Cardiac muscle cell (in vitro differentiated cells and primary cell): ENCODE measurements at places on chromosomes 11 and 22. TPM values are rescaled to one million over a fixed set of nuclear protein-coding genes. Genes with fewer than 3 reads are reported as not detected.

Gene ART5
- 44.9 and 49.9 TPM in 2 replicates for total RNA-seq

DNA sequence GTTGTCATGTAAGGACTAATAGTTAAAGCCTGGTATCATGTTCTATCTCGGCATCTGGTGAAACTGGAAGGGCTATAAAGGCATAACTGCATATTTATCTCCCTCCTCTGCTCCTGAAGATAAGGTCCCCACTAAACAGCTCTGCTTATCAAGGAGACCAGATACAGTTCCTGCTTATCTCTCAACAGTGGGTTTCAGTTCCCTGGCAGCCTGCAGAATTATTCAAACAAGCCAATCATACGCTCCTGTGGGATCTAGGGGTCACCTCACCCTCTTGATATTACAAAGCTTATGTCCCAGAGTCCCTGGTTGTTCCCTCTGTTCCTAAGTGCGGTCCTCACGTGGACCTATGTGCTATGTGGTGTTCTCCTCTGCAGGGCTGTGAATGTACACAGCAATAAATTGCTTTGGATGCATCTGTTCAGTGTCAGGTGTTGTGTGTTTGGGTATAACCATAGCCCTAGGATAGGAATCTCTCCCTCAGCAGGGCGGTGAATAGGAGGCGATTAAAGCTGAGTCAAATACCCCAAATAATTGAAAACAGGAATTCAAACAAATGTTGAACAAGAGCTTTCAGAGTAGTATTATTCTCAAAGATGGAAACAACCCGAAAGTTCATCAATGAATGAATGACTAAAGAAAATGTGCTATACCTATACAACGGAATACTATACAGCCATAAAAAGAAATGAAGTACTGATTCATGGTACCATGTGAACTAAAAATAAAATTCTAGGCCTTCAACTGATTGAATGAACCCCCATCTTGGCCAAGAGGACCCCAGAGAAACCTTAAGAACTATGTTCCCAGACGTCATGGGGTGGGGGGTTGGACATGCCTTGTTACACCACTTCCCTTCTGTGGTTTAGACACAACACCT is 3.1 kb upstream of the OOSP4A start:
- H3K27ac ChIP-seq = peak overlapping the region; percentile 78
- H3K4me3 ChIP-seq = no peak overlapping the region
- H3K36me3 ChIP-seq = no peaks in the 10 kb centered on the region
- H3K4me1 ChIP-seq = peaks cover 25% of the 10 kb centered on the region

DNA sequence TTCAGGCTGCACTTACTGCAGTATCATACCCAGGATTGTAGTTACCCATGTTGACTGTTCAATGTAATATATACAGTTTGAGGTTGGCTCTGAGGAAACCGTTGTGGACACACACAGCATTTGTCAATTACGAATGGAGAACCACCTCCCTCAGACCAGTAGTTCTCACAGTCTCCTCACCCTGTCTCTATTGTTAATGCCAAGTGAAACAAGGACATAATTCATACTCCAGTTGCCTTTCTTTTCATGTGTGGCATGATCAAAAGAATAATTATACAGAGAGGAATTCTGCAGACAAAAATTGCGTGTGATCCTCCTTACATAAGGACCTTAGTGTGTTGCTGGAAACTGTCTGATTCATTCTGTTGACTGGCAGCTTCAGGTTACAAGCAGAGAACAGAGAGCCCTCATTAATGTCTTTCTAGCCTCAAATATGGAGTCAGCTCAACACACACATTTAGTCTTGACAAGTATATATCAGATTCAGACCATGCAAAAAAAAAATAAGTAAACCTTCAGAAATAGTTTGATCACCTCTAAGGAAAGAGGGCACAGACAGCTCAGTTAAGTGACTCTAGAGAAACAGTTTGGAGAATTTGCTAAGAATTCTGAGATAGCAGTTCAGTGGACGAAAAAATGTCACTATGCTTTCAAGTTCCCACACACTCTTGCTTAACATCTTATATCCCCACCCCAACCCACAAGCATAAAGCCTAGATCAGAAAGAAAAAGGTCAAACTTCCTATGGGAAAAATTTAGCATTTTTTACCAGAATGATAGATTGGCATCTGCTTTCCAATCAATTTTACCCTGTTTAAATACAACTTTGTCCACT is 96.1 kb downstream of the MAML2 start:
- H3K4me1 ChIP-seq = peaks cover 20% of the 10 kb centered on the region
- no peak overlapping the region for H3K4me3 ChIP-seq
- no peak for DNase-seq
- H3K27ac ChIP-seq = peak overlapping the region; percentile 45
- no peaks in the 10 kb centered on the region for H3K36me3 ChIP-seq

DNA sequence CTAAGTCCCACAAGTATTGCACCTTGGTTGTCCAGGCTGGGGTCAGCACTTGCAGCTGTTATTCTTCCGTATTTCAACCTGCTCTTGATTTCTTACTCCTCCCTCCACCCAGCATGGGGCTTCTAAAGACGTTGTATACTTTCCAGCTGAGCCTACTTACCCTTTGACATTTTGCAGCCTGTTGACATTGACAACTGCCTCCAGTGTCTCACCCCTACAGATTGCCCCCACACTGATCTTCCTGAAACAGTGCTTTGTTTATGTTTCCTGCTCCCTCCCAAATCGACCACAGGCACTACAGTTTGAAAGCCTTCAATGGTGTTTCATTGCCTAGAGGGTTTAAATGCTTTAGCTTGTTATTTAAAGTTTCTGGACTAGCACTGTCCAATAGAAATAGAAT is 56.6 kb downstream of the FAM83F start:
- no peaks in the 10 kb centered on the region for H3K36me3 ChIP-seq
- DNase-seq = no peak
- no peaks in the 10 kb centered on the region for H3K27me3 ChIP-seq
- no peak overlapping the region for H3K4me3 ChIP-seq
- H3K4me1 ChIP-seq = peaks cover 13% of the 10 kb centered on the region

DNA sequence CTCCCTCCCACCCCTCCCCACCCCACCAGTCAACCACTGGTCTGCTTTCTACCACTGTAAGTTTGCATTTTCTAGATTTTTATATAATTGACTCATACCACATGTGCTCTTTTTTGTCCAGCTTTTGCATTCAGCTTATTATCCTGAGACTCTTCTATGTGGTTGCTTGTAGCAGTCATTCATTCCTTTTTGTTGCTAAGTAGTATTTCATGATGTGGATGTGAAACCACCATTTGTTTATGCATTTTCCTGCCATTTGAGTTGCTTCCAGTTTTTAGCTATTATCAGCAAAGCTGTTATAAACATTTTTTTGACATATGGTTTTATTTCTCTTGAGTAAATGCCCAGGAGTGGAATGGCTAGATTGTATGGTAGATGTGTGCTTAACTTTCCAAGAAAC is 77.0 kb upstream of the FGF3 start:
- no peaks in the 10 kb centered on the region for H3K36me3 ChIP-seq
- no peak overlapping the region for H3K4me3 ChIP-seq
- no peak for DNase-seq

- H3K27ac ChIP-seq = no peak overlapping the region
- H3K27me3 ChIP-seq = peaks cover 38% of the 10 kb centered on the region
- H3K4me3 ChIP-seq = no peak overlapping the region
- no peaks in the 10 kb centered on the region for H3K36me3 ChIP-seq
These were observed 4.8 kb upstream of the ELFN2 start for GRCh38 chr22:37431801-37432707.

Gene IGF2
- total RNA-seq = 91.4 and 120 TPM in 2 replicates
